ENCODE measurements at places on chromosomes 16 and 17.

DNA sequence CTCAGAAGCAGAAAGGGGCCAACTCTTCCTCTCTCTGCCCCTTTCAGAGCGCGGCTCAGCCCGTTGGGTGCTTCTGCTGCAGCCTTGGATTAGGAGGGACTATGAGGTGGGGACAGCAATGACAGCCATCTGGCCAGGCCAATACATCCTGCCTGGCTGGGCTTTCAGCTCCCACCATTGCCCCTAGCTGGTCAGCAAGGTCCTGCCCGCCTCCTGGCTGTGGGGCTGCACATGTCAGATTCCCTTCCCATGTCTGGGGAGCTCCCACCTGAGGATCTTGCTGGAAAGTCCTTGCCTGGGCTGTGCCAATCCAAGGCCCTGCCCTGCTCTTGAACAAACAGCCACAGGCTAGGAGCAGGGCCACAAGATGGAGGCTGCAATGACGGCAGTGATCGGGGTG, 8.3 kb downstream of the TRIM65 start:
- H3K4me1 ChIP-seq, result no peaks in the 10 kb centered on the region
- H3K27me3 ChIP-seq, result no peaks in the 10 kb centered on the region
- H3K4me3 ChIP-seq, result no peak overlapping the region
- peaks cover 18% of the 10 kb centered on the region for H3K36me3 ChIP-seq
- H3K27ac ChIP-seq, result no peak overlapping the region

GRCh38 chr16:11020792-11021551, 76.6 kb downstream of the CLEC16A start:
- DNase-seq, result no peak
- H3K36me3 ChIP-seq, result no peaks in the 10 kb centered on the region
- no peak overlapping the region for H3K27ac ChIP-seq
- H3K4me1 ChIP-seq, result peaks cover 2% of the 10 kb centered on the region
- H3K4me3 ChIP-seq, result no peak overlapping the region

DNA sequence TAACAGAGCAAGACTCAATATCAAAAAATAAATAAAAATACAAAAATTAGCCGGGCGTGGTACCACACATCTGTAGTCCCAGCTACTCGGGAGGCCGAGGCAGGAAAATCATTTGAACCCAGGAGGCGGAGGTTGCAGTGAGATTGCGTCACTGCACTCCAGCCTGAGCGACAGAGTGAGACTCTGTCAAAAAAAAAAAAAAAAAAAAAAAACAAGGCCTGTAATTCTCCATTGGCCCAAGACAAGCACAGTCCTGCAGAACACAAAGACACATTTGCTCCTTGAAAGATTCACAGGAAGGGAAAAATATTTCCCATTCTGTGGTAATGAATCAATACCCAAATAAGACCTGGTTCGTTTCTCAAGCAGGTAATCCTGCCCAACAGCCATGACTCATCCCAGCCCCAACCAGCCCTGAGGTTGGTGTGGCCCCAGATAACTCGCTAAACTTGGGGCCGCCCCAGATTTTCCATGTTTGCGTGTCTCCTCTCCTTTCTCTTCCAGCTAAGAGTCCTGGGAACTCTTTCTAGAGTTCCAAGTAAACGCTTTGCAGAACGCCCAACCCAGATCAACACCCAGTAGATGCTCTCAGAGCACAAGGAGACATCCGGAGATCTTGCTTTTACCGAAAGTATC, 40.3 kb upstream of the SNN start:
- DNase-seq, result no peak
- H3K27me3 ChIP-seq, result no peaks in the 10 kb centered on the region
- no peaks in the 10 kb centered on the region for H3K4me1 ChIP-seq

GRCh38 chr16:12871784-12872183, 29.6 kb upstream of the SHISA9 start:
- no peaks in the 10 kb centered on the region for H3K27me3 ChIP-seq
- H3K4me3 ChIP-seq, result no peak overlapping the region
- no peak overlapping the region for H3K27ac ChIP-seq
- H3K36me3 ChIP-seq, result no peaks in the 10 kb centered on the region

GRCh38 chr17:63694229-63694949, 5.5 kb downstream of the LIMD2 start:
- no peak overlapping the region for H3K27ac ChIP-seq
- H3K27me3 ChIP-seq, result no peaks in the 10 kb centered on the region
- peaks cover 4% of the 10 kb centered on the region for H3K4me1 ChIP-seq
- peaks cover 7% of the 10 kb centered on the region for H3K36me3 ChIP-seq

GRCh38 chr17:63996430-63997182, 1.5 kb upstream of the PRR29 start:
- H3K27ac ChIP-seq, result no peak overlapping the region
- H3K4me1 ChIP-seq, result peaks cover 4% of the 10 kb centered on the region
- no peak overlapping the region for H3K4me3 ChIP-seq
- H3K36me3 ChIP-seq, result no peaks in the 10 kb centered on the region

GRCh38 chr17:81151278-81151677, 14.0 kb upstream of the PVALEF start:
- H3K27ac ChIP-seq, result no peak overlapping the region
- no peak overlapping the region for H3K4me3 ChIP-seq
- H3K36me3 ChIP-seq, result no peaks in the 10 kb centered on the region

DNA sequence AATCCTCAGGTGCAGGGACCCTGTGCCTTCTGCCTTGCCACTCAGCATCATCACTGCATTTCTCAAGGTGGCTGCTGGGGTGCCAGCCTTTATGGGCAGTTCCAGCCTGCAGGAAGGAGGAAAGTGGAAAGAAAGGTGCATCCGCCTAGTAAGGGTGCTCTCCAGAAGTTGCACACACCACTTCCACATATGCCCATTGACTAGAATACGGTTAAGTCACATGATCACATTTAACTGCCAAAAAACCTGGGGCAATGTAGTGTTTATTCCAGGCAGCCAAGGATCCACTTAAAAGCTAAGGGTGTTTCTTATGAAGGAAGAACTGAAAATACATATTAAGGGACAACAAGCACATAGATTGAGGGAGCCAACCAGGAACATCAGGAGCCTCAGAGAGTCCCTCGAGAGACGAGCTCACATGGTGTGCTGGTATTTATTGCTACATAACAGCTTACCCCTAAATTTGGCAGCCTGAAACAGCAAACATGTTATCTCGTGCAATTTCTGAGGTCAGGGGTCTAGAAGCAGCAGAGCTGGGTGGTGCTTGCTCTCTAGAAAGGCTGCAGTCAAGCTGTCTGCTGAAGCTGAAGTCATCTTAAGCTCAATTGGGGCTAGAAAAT, 52.0 kb upstream of the MMP2 start:
- no peaks in the 10 kb centered on the region for H3K4me1 ChIP-seq
- H3K4me3 ChIP-seq, result no peak overlapping the region
- no peak overlapping the region for H3K27ac ChIP-seq
- H3K27me3 ChIP-seq, result no peaks in the 10 kb centered on the region
- H3K36me3 ChIP-seq, result no peaks in the 10 kb centered on the region

DNA sequence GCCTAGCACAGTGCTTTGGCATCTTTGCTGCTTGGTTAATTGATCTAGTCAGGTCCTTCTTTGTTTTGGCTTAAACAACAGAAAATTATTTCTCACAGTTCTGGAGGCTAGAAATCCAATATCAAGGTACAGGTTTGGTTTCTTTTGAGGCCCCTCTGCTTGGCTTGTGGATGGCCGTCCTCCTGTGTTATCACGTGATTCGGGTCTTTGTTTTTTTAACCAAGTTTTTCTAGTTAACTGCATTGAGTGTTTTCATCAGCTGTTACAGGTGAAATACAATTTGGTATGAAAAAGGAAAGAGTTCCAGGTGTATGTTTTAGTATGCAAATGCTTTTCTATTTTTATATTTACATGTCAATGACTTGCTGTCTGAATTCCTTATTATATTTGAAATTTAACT, 2.8 kb downstream of the NLK start:
- H3K36me3 ChIP-seq, result no peaks in the 10 kb centered on the region
- H3K27ac ChIP-seq, result no peak overlapping the region
- H3K4me1 ChIP-seq, result peaks cover 16% of the 10 kb centered on the region
- H3K27me3 ChIP-seq, result no peaks in the 10 kb centered on the region
- H3K4me3 ChIP-seq, result peak overlapping the region; percentile 85

- no peaks in the 10 kb centered on the region for H3K36me3 ChIP-seq
- peaks cover 2% of the 10 kb centered on the region for H3K4me1 ChIP-seq
- no peaks in the 10 kb centered on the region for H3K27me3 ChIP-seq
- no peak overlapping the region for H3K27ac ChIP-seq
Observed at GRCh38 chr17:51319186-51319585, 58.8 kb downstream of the UTP18 start.

- H3K4me1 ChIP-seq, result no peaks in the 10 kb centered on the region
- H3K4me3 ChIP-seq, result no peak overlapping the region
- H3K27ac ChIP-seq, result no peak overlapping the region
- no peaks in the 10 kb centered on the region for H3K27me3 ChIP-seq
Observed at GRCh38 chr17:82799591-82799990, 40.2 kb downstream of the ZNF750 start.

GRCh38 chr16:85200471-85201278, 88.4 kb upstream of the CIBAR2 start:
- peaks cover 21% of the 10 kb centered on the region for H3K4me1 ChIP-seq
- H3K36me3 ChIP-seq, result no peaks in the 10 kb centered on the region

GRCh38 chr17:79799538-79800324, 2.9 kb upstream of the CBX8 start:
- DNase-seq, result peak; percentile 63
- peaks cover 88% of the 10 kb centered on the region for H3K27me3 ChIP-seq
- H3K4me3 ChIP-seq, result no peak overlapping the region
- H3K36me3 ChIP-seq, result no peaks in the 10 kb centered on the region

GRCh38 chr16:89709166-89709565, 7.7 kb upstream of the SPATA2L start:
- no peak overlapping the region for H3K27ac ChIP-seq
- peaks cover 12% of the 10 kb centered on the region for H3K4me1 ChIP-seq
- no peak for DNase-seq
- H3K36me3 ChIP-seq, result peaks cover 4% of the 10 kb centered on the region
- no peak overlapping the region for H3K4me3 ChIP-seq
- peaks cover 3% of the 10 kb centered on the region for H3K27me3 ChIP-seq

DNA sequence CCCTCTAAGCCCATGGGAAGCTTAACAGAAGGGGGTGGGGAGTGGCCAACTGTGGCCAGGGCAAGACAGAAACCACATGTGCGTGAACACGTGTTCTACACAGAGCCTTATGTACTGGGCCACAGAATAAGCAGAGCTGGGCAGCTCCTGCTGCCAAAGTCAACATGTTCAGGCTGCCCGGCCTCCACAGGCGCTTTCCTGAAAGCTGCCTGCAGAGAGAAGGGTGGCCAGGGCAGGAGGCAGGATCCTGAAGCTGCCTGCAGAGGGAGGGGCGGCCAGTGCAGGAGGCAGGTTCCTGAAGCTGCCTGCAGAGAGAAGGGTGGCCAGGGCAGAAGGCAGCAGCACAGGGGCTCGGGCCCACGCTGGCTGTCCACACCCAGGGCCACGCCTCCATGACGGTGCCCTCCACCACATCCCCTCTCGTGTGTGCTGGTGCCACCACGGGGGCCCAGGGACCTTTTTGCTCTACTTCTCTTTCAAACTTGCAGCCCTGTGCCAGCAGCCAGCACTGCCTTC, 79.5 kb downstream of the ANKRD11 start:
- H3K27ac ChIP-seq, result no peak overlapping the region
- peaks cover 45% of the 10 kb centered on the region for H3K4me1 ChIP-seq
- H3K36me3 ChIP-seq, result no peaks in the 10 kb centered on the region
- no peak overlapping the region for H3K4me3 ChIP-seq

GRCh38 chr17:56890906-56891674, 22.8 kb downstream of the TRIM25 start:
- no peak overlapping the region for H3K4me3 ChIP-seq
- no peaks in the 10 kb centered on the region for H3K4me1 ChIP-seq
- DNase-seq, result no peak
- no peaks in the 10 kb centered on the region for H3K27me3 ChIP-seq
- no peak overlapping the region for H3K27ac ChIP-seq

DNA sequence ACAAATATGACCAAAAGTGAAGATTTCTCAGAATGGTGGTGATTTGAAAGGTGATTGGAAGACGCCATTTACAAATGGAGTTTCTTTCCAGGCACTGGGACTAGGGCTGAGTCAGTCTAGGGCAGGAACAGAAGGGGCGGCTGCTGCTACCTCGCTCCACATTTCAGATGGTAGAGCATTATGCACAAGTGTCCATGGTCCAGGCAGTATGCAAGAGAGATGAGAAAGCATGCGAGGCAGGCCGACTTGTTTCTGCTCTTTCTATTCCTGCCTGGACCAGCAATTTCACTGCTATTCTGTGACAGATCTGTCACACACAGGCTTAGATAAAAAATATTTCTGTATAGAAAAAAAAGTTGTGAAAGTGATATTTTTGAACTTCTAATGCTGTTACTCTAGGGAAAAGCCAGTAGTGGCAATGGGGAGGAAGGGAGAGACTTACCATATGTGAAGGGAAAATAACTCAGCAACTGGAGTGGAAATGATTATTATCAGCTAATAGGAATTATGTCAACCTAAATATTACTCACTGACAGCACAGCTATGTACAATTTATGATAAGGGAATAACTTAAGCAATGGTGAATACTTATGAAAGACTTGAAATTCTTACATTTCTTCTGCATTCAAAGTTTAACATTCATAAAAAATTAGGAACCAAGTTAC, 134.7 kb upstream of the NETO2 start:
- no peak for DNase-seq
- H3K27me3 ChIP-seq, result no peaks in the 10 kb centered on the region
- H3K36me3 ChIP-seq, result no peaks in the 10 kb centered on the region
- no peak overlapping the region for H3K4me3 ChIP-seq
- H3K27ac ChIP-seq, result no peak overlapping the region

GRCh38 chr17:50472286-50472685, 3.6 kb upstream of the CHAD start:
- no peaks in the 10 kb centered on the region for H3K36me3 ChIP-seq
- H3K4me3 ChIP-seq, result no peak overlapping the region
- DNase-seq, result no peak
- no peak overlapping the region for H3K27ac ChIP-seq

DNA sequence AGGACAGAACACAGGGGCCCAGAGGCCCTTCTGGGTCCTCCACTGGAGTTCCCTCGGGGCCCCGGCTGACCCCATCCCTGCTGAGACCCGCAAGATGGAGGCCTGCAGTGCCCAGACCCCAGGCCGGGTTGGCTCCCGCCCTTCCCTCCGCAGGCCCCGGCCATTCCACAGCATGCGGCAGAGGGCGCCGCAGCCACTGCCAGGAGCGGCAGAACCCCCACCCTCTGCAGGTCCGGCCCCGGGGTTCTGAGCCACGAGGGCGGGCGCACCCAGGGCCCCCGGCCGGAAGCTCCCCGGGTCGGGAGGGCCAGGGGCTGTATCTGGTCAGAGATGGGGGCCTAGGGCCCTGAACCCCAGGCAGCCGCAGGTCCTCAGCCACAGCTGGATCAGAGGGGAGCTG, 2.4 kb upstream of the PERCC1 start:
- DNase-seq, result no peak
- H3K4me1 ChIP-seq, result no peaks in the 10 kb centered on the region
- no peak overlapping the region for H3K4me3 ChIP-seq
- H3K36me3 ChIP-seq, result no peaks in the 10 kb centered on the region
- H3K27ac ChIP-seq, result no peak overlapping the region

Data from H1 (cell line).